NCI-H524 treated with DMSO at 0.1 percent for 48 hours (cell line): ENCODE measurements at places on chromosomes 1 and 21.

DNA sequence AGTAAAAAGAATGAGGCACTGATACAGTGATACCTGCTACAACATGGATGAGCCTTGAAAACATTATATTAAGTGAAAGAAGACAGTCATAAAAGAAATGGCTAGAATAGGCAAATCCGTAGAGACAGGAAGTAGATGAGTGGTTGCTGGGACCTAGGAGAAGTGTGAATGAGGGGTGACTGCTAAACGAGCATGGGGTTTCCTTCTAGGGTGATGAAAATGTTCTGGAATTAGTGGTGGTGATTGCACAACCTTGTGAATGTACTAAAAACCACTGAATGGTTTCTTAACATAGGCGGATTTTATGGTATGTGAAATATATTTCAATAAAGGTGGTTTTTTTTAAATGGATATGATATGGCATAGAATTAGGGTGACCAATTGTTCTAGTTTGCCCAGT is 12.6 kb upstream of the SERINC2 start:
- no peak for DNase-seq

GRCh38 chr1:2115008-2115641 is 64.9 kb downstream of the PRKCZ start:
- DNase-seq = no peak

DNA sequence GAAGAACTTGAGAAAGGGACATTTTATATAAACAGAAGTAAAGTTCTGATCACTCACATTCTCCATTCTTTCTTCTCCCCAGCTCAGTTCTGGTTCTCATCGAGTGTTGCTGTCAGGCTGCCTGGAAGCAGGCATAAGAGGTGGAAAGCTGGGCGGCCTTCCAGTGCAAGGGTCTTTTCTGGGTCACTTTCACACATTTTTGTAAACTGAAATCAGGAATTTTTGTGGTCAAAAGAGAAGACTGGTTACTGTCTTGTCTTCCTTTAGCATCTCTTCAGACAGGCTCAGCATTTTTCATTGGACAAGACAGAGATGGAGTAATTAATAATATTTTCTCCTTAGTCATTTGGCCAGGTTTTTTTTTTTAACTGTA is 93.7 kb downstream of the CTH start:
- no peak for DNase-seq

- no peak for DNase-seq
Observed at GRCh38 chr1:17447501-17447992, 8.1 kb upstream of the RCC2 start.

DNA sequence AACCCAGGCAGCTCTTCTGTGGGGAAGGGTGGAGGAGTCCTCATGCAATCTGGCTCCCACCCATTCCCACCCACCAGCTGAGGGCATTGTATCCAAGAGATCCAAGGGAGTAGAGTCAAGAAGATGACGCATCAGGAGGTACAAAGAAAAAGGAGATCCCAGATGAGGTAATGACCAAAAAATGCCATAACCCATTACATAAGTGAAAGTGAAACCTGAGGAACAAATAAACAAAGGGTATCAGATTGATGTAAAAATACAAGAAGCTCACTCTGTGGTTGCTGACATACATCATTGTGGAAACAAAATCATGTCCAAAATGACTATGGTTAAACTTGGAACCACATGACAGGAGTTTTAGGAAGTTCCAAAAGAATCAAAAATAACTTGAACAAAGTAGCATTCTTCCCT is 42.5 kb downstream of the CCN1 start:
- no peak for DNase-seq

DNA sequence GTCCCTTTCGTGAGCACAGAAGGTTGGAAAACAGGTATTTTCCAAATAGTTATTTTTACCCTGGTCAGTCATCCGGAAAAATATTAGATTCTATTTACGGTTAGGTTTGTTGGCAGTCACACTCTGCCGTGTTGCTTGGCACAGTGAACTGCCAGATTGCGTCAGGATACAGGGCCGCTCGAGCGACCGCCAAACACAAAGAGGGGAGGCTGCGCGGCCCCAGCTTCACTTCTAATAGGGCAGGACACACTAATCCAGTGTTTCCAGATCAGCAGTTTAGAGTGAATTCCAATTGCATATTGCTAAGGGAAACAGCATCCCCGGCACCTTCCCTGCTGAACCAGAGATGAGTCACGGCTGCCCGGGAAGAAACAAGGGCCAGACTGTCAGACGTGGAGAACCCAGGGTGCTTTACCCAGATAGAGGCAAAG is 22.9 kb downstream of the UMODL1 start:
- no peak for DNase-seq

GRCh38 chr1:184260382-184260781 is 126.4 kb upstream of the C1orf21 start:
- no peak for DNase-seq

- no peak for DNase-seq
Observed at GRCh38 chr1:161839591-161839990, 73.5 kb downstream of the ATF6 start.

DNA sequence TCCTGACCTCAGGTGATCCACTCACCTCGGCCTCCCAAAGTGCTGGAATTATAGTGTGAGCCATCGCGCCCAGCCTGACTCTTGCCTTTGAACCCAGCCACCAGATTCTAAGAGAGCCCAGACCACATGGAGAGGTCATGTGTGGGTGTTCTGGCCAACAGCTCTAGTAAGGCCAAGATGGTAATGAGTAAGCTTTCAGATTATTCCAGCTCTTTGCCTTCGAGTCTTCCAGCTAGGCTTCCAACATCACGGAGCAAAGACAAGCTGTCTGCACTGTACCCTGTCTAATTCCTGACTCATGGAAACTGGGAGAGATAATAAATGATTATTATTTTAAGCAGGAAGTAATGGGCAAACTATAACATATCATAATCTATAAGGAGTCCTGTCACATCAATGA is 14.8 kb upstream of the ZFP69B start:
- no peak for DNase-seq

- DNase-seq = no peak
Observed at GRCh38 chr21:38355992-38356781, 99.4 kb downstream of the KCNJ15 start.

GRCh38 chr1:77516106-77516505 is 166.4 kb downstream of the ZZZ3 start:
- no peak for DNase-seq

DNA sequence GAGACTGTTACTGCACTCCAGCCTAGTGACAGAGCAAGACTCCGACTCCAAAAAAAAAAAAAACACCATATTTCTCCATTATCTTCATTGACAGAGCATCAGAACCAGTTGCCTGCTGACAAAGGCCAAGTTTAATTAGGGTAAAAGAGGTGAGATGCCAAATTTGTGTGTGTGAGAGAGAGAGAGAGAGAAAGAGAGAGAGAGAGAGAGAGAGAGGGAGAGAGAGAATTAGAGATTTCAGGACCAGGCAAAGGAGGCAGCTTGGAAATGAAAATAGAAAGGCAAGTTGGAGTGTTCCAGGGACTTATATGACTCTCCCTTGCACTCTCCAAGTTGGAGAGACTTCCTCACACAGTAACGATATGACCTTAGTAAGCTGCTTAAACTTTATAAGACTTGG is 24.3 kb upstream of the UAP1 start:
- DNase-seq = no peak

DNA sequence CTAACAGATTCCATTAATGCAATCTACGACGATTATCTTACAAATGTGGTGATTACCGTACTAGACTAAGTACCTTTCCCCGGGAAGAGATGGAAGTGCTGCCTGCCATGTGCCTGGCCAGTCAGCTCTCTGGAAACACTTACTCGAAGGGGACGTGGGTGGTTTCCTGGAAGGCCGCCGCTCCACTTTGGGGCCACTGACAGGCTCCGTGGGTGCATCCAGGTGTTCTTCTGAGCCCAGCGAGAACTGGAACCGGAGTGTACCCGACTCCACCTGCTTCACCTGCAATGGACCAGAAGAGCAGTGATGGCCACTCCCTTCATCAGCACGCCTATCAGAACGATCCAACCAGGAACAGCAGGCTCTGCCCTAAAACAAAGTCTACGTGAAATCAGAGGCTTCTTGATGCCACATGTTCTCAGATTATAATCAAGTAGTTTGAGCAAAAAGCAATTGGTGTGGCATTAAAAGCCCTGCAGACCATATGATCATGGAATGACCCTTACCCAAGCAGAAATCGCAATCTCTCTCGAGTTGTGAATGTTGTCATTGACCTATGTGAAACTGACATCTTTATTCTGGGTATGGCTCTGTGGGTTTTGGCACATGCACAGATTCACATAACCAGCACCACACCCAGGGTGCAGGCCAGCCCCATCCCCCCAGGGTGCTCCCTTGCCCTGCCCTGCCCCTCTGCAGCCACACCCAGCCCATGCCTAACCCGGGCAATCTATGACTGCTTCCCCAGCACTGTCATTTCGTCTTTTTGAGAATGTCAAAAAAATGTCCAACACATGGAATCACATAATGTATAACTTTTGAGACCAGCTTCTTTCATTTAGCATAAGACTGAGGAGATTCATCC is 64.5 kb downstream of the NPHP4 start:
- no peak for DNase-seq

DNA sequence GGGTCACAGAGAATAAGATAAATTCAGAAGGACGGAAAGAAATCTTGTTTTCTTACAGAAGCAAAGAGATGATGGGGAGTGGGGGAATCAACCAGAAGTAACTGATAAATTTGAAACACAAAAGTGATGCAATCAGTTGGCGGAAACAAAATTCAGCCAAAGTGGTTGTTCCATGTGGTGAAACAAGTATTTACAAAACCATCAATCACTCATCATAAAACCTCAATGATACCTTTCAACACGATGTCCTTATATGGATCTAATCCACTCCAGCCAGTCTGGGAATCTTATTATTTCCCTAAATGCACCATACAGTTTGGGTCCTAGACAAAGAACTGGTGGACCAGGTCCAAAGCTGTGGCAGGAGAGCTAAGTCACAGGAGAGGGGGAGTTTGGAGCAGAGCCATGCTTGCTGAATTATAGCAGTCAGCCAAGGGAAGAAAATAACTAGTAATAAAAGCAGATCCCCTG is 303.8 kb upstream of the LRRC7 start:
- DNase-seq = no peak

- DNase-seq = no peak
Observed at GRCh38 chr1:27402349-27402754, 9.9 kb downstream of the GPR3 start.

DNA sequence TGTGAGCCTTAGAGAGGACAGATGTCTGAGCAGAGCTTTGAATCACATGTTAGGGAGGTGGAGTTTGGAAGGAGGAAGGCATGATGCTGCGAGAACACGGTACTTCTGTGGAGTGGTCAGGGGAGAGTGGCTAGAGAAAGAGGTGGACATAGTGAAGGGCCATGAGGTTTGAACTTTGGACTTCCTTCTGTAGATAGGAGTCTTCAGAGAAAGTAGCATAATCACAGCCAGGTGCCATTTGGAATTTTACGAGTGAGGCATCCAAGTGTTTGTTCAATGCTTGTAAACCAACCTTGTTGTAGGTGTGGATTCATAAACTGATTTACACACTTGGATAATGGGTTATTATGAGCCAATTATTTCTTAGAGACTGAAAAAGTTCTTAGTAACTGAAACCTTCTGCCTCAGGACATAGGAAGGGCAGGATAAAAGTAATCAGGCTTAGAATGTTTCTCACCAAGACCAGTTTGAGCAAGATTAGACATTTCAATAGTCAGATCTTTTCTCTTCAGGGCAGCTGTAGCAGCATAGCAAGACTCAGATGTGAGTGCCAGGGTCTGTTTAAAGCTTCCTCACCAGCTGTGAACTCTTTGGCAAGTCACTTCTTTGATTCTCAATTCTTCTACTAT is 83.5 kb upstream of the HMCN1 start:
- DNase-seq = no peak

DNA sequence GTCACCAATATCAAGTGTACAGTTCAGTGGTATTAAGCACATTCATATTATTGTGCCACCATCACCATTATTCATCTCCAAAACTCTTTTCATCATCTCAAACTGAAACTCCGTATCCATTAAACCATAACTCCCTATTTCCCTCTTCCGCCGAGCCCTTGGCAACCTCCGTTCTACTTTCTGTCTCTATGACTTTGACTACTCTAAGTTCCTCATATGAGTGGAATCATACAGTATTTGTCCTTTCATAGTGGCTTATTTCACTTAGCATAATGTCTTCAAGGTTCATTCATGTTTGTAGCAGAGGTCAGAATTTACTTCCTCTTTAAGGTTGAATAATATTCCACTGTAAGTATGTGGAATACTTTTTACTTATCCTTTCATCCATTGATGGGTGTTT is 21.7 kb downstream of the SELP start:
- DNase-seq = no peak

GRCh38 chr1:7278045-7278444 is 492.8 kb downstream of the CAMTA1 start:
- DNase-seq = no peak

GRCh38 chr1:6785728-6786505 is 663 bp downstream of the CAMTA1 start:
- no peak for DNase-seq

GRCh38 chr1:213051881-213052202 is 801 bp downstream of the RPS6KC1 start:
- no peak for DNase-seq

DNA sequence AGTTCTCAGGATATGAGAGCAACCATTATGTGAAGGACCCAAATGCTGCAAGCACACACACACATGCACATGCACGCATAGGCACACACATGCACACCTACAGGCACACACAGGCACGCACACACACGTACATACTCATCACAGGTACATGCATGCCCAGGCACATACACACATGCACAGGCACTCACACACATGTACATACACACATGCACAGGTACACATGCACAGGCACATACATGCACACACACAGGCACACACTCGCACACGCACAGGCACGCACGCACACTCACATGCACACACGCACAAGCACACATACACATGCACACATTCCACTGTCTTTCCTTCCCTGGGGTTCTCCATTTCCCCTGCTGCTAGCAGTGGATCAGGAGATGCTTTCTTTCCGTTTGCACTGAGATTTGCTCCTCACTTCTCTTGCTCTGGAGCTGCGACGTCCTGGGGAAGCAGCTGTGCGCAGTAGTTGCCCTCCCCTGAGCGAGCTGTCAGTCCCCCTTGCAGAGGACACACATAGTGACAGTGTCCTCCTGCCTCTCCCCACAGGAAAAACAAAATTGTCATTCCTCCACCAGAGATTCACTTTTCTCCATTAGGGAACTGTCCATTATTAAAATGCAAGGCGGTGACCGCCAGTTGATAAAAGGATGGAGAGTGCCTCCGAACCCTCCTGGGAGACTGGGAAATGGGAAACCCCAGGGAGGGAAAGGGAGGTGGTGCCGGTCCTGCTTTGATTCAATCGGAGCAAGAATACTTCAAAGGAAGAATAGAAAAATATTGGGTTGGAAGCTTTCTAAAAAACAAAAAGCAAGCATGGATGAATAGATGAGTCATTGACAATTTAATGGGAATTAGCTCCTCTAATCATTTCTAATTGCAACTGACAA is 69.5 kb downstream of the WDR4 start:
- no peak for DNase-seq

- no peak for DNase-seq
Observed at GRCh38 chr21:17050156-17050555, 462.7 kb upstream of the CXADR start.

DNA sequence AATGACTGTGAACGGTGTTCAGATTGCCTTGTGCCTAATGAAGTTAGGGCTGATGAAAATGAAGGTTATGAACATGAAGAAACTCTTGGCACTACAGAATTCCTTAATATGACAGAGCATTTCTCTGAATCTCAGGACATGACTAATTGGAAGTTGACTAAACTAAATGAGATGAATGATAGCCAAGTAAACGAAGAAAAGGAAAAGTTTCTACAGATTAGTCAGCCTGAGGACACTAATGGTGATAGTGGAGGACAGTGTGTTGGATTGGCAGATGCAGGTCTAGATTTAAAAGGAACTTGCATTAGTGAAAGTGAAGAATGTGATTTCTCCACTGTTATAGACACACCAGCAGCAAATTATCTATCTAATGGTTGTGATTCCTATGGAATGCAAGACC is 96.6 kb downstream of the ZFYVE9 start:
- DNase-seq = no peak
